Activated CD4-positive, CD25-positive, alpha-beta regulatory T cell (primary cell): ENCODE measurements at places on chromosomes 13 and 19.
A peak's percentile ranks its signal among the peaks of the same experiment; 100 is the strongest.

DNA sequence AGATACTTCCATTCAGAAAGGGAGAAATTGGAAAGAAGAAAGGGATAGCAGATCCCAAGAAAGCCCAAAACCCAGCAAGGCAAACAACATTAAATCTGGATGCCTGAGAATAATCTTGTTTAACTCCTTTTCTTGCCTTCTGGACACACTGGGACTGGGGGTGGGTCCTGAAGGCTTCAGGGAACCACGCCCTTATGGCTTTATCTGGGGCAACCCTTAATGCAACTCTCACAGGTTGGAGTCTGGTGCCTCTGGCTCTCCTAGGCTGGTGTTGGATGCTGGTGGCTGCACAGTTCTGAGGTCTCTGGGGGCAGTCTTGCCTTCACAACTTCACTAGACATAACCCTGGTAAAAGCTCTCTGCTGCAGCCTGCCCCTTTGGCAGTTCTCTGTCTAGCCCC lies 27.9 kb downstream of the PAN3 start:
- no peak for DNase-seq

- DNase-seq: no peak
Observed at GRCh38 chr19:48646722-48647216, 782 bp upstream of the CA11 start.

DNA sequence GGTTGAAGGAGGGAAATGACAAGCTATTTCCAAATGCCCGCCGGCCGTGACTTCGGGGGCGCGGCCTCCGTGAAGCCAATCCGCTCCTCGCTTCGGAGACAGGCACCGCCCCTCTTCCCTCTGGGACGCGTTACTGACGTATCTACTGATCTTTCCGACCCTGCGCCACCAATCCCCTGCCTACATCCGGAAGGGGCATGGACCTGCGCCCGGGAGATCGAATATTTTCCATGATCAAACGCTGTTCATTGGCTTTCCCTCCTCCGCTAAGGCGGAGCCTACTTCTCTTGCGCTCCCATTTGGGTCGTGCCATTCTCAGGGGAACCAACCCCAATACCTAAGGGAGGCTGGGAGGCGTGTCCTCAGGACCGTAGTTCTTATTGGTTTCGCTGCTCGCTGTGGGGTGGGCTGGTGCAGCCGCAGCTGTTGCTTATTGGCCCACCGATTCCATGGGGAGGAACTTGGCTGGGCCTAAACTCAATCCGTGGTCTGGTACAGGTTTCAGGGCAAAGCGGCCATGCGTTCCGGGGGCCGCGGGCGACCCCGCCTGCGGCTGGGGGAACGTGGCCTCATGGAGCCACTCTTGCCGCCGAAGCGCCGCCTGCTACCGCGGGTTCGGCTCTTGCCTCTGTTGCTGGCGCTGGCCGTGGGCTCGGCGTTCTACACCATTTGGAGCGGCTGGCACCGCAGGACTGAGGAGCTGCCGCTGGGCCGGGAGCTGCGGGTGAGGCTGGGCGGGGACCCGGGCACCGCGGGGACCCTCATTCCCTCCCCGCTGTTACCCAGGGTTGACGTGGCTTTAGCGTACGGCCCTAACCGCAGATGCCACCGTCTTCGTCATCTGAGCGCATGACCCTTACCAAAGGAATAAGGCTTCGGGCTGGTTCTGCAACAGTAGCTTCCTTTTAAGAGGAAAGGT lies at the start of gene QPCTL:
QPCTL (plus strand) TSS at position 480 of the 919 bp plus-strand sequence; CDS start at position 518, 38 bp downstream.
- peak; percentile 99 for DNase-seq

DNA sequence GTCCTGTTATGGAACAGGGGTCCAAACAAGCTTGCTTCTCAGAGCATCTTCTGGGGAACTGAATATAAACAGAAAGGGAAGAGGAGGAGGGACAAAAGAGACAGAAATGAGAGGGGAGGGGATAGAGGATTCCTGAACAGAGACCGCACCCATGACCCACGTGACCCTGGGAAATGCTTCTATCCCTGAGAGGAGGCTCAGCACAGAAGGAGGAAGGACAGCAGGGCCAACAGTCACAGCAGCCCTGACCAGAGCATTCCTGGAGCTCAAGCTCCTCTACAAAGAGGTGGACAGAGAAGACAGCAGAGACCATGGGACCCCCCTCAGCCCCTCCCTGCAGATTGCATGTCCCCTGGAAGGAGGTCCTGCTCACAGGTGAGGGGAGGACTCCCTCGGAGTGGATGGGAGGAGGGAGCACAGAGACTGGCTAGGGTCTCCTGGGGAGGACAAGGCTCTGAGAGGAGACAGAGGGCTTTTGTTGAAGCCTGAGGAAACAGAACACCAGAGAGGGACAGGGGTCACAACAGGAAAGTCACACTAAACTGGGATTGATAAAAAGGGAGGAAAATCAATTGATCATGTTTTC lies at the start of gene CEACAM6:
CEACAM6 (plus strand) TSS at position 203 of the 586 bp plus-strand sequence; CDS start at position 312, 109 bp downstream.
- DNase-seq: no peak

DNA sequence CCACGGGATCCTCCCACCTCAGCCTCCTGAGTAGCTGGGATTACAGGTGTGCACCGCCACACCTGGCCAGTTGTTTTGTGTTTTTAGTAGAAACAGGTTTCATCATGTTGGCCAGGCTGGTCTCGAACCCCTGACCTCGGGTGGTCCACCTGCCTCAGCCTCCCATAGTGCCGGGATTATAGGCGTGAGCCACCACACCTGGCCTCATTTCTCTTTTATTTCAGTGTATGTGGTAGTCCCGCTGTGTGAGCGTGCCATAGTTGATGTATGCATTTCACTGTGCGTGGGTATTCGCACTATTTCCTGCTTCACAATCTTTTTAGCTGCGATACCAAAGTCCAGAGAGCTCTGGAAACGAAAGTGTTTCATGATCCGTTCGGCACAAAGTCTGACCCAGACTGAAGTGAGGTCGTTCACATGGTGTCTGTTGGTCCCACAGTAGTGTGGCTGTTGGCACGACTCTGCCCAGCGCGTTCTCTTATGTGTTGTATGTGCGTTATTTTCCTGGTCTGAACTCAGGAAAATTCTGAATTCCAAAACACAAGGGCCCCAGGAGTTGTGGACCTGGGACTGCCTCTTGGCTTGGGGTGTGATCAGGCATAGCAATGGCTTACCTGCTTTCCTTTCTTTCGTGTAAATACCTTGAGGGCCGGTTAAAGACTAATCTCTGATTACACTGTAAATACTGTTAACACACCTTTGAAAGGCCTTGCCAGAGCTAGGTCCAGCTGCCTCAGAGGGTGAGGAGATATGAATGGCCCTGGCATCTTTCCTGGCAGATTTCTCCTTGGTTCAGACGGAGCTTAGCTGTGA lies 8.6 kb downstream of the EPN1 start:
- no peak for DNase-seq
